ENCODE measurements at places on chromosomes 4 and X. TPM values are rescaled to one million over a fixed set of nuclear protein-coding genes. Genes with fewer than 3 reads are reported as not detected.

- no peak for DNase-seq
Measured at GRCh38 chr4:1008840-1009541, 2.4 kb upstream of the FGFRL1 start.

Gene HS3ST1
- total RNA-seq: 0.21 TPM

- DNase-seq: no peak
Measured at GRCh38 chr4:8472689-8473197, 32.2 kb downstream of the TRMT44 start.

GRCh38 chrX:135200297-135200696 is 29.1 kb upstream of the CT55 start:
- DNase-seq: no peak

Gene MAOB
- not detected for total RNA-seq

DNA sequence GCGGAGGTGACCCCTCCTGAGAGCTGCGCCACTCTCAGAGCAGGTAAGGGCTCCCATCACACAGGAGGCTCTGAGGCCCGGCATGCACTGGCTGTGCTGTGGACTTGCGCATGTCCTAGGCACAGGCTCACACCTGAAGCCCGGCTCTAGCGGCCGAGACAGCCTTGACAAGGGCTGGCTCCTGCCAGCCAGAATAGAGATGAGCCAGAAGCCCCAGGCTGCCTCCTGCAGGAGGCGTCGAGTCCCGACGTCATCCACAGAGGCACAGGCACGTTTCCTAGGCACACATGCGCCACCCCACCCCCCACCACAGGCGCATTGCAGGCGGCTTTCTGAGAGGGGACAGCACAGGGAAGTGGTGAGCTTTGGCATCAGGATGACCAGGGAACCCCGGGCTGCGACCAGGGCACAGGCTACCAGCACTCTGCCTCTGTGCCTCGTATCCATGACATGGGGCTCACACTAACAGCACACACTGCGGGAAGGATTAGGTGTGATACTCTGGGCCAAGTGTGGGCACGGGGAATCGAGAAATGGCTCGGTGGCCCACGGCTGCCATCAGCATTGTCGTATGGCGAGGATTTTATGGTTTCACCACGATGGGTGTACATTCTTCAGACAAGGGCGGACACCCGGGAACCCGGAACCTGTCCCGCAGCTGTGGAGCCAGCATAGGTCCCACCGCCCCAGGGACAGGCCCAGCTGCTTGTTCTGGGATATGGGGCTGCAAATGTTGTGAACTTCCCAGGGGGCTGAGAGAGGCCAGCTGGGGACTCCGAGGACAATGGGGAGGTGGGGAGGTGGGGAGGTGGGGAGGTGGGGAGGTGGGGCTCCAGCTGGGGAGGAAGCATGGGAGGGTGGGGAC is 90.7 kb upstream of the ADRA2C start:
- no peak for DNase-seq
